Stimulated activated CD8-positive, alpha-beta memory T cell treated with anti-CD3 and anti-CD28 coated beads, Interleukin-4, amount 100 ng/mL, for 1 hour (primary cell): ENCODE measurements at places on chromosomes 6 and 20.

GRCh38 chr6:53983301-53983700, 127.9 kb upstream of the MLIP start:
- no peak for DNase-seq

- no peak for DNase-seq
Observed at GRCh38 chr6:20563377-20563776, 29.1 kb downstream of the CDKAL1 start.

- DNase-seq = no peak
Observed at GRCh38 chr20:51667002-51667408, 101.2 kb downstream of the ATP9A start.

DNA sequence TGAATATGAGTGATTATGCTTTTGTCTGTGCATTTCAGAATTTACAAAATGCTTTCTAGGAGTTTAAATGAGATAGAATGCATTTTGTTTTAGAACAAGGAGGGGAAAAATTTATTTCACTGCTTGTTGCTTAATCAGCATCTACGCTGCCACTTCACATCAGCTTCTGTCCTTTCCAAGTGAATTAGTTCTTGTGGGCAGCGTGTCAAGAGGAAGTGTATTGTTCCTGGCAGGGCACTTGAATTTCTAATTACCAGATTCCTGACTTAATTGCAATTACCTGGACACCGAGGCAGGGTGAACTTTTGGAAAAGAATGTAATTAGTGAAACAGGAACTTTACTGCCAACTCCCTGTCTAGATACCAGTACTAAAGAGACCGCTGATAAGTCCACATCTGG, 263.5 kb downstream of the TMEM242 start:
- no peak for DNase-seq

DNA sequence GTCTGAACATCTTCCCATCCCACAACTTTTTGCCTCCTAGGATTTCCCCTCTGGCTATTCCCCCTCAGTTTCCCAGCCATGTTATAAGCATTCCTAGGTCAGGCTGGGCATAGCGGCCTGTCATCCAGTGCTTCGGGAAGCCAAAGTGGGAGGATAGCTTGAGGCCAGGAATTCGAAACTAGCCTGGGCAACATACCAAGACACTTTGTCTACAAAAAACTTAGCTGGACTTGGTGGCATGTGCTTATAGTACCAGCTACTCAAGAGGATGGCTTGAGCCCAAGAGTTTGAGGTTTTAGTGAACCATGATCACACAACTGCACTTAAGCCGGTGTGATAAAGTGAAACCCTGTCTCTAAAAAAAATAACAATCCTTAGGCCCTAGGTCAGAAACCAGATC, 447.4 kb downstream of the KIF16B start:
- DNase-seq = no peak

DNA sequence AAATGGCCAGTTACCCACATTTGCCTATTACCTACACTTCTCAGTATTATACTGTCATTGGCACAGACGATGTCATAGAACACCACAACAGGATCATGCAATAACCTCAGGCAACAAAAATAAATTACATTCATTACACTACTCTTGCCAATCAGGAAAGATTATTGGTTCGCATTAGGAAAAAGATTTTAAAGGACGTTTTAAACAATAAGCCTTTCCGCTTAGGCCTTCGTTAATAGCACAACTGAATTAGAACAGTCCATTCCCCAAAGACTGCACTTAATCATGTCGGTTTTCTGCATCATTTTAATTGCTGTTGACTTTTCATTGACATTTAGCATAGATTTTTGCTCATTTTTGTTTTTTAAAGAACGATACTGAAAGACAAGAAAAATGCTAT, 912 bp upstream of the SENP6 start:
- no peak for DNase-seq

DNA sequence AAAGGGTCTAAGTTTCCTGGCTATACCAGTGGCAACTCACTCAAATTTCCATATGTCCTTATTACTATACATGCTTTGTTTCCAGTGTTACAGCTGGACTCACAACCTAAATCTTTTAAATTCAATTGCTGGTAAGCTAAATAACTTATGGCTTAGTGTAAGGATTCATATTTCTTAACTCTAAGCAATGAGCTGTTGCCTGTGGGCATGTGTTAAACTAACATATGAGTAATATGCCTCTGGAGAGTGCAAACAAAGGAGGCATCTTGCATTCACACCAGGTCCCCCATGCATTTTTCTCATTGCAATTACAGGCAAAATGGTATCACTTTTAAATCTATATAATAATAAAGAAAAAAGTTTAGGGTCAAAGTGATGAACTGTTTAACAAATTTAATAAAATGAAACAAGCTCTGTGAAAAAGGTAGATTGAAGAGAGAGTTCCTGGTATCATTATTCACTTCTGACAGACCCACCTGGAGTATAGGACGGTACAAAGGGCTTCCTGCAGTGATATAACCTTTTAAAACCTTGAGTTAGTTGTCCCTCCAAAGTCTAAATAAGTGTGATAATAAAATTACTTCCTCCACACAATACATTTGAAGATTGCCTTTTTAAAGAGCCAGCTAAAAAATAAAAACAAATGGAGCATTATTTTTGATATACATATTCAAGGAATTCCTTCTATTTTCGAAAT, 57.6 kb upstream of the HMGCLL1 start:
- DNase-seq = no peak

DNA sequence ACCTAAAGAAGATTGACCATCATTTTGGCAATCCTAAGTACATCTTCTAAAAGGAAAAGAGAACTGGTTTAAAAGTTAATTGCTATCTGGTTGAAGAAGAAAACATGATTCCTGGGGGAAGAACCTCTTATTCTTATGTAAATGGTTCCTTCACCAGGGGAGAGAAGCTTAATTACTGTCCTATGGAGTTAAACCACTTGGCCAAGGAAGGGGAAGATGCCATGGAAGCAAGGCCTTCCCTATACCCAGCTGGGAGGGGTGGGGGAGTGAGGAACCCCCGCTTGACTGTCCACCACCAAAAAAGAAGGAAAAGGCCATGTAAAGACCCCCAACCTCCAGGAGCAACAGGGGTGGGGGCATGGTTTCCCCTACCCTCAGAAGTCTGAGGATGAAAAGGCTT, 962.1 kb downstream of the GRIK2 start:
- no peak for DNase-seq

DNA sequence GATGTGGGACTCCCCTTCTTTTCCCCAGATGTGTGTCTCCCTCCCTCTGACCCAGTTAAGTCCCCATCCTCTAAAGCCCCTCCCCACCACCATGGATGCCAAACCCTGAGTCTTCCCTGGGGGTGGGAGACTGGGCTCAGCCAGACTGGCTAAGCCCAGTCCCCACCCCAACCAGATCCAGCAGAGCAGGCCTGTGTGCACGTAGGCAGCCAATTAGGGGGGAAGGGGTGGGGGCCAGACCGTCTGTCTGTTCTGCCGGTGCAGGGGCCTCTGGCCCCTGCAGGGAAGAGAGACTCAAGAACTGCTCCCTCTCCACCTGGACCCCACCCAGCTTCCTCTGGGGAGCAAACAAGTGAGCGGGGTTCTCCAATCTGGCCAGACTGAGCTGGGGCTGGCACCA, 605 bp downstream of the COX4I2 start:
- no peak for DNase-seq

- DNase-seq = no peak
Observed at GRCh38 chr20:8309634-8310033, 177.6 kb downstream of the PLCB1 start.

- DNase-seq = no peak
Observed at GRCh38 chr6:77286541-77286940, 176.8 kb downstream of the HTR1B start.
